Stimulated activated CD8-positive, alpha-beta memory T cell treated with anti-CD3 and anti-CD28 coated beads, Interleukin-4, amount 100 ng/mL, for 1 hour (primary cell): ENCODE measurements at places on chromosomes 1 and 21.

GRCh38 chr1:84940481-84940880 lies 47.5 kb upstream of the LPAR3 start:
- no peak for DNase-seq

DNA sequence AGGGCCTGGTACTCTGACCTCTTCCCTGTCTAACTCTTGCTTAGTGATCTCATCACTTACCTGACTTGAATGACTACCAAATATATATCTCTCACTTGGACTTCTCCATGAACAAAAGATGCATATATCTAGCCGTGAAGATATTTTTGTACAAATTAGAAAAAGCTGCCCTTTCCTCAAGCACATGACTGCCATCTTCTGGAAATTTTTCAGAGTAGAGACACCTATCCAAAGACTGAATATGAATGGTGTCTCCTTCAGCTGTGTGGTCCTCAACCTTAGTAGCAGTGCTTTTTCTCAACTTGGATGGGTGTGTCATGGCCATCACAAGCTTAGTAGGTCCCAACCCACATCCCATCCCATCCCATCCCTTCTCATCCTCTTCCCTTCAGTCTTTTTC lies 142.3 kb downstream of the DNM3 start:
- DNase-seq, result no peak

- DNase-seq, result no peak
These were observed 75.5 kb downstream of the JAK1 start for GRCh38 chr1:64890699-64891447.

DNA sequence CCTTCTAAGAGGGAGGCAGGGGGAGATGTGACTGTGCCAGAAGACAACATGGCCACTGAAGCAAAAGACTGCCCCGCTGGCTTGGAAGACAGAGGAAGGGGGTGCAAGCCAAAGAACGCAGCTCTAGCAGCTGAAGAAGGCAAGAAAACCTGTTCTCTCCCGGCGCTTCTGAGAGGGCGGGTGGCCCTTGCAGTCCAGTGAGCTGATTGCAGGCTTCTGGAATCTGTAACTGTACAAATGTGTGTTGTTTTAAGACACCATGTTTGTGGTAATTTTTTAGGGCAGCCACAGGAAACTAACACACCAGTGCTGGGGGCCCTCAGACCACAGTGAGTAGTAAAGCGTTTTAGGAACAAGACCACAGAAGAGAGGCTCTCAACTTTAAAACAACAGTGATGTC lies 47.0 kb downstream of the CD46 start:
- DNase-seq, result no peak

DNA sequence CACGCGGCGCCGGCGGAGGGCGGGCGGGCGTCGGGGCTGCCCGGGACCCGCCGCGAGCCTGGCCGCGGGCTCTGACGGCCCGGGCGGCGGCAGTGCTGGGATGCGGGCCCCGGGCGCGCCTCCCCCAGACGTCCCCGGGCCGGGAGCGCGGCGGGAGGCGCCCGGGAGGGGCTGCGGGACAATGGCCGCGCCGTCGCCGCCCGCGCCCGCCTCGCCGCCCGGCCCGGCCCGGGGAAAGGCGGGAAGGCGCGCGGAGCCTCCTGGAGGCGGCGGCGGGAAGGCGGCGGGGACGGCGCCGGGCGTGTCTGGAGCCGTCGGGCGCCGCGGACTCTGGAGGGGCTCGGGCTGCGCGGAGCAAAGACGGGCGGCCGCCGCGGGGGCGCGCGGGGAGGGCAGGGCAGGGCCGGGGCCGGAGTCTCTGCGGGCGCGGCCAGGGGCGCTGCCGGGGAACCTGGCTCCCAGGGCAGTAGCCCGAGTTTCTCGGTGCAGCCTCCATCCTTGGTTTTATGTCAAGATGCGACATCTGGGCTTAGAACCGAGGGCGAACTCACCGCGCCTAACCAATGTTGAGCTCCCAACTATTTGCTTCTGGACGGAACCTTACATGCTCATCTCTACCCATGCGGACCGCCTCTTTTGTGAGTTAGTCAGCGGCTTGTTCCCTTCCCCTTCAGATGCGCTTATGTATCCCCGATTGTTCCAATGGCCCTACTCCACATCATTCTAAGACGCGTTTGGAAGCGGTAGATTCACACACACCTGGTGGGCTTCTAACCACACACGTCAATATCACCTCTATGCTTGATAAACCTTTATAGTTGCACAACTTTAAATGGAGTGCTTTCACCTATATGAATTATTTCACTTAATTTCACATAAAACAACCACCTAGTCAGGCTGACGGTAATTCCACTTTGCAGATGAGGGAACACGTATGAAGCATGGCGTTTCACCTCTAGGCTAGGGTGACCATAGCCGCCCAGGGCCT lies 651 bp downstream of the ZBTB8A start:
- no peak for DNase-seq

DNA sequence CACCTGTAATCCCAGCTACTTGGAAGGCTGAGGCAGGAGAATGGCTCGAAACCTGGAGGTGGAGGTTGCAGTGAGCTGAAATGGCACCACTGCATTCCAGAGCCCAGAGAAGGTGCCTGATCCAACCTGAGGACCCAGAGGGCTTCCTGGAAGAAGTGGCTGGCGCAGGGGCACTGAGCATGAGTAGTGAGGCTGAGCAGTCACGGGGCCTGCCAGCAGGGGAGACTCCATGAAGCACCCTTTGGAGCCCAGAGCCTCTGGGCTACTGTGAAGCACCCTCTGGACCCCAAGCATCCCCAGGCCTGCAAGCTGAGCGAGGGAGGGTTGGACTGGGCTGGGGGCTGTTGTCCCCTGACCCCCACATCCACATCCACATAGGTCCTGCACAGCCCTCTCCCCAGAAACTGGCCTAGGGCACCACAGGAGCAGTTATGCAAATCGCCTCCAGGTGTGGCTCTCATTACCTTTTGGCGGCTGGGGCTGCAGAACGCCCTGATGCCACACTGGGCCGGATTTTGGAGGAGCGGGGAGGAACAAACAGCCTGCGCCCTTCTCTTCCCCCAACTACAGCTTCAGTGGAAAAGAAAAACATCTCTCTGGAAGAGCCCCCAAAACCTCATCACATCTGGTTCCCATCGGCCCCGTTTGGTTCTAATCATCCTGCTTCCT lies 78.2 kb upstream of the TARDBP start:
- no peak for DNase-seq

GRCh38 chr21:41837756-41838297 lies 41.3 kb downstream of the PRDM15 start:
- DNase-seq, result no peak

- no peak for DNase-seq
These were observed 55.5 kb upstream of the EDN2 start for GRCh38 chr1:41539999-41540398.

GRCh38 chr21:35896060-35896459 lies 164.3 kb downstream of the SETD4 start:
- DNase-seq, result no peak

- DNase-seq, result no peak
These were observed 255.9 kb downstream of the CACNA1E start for GRCh38 chr1:181739214-181739613.

- DNase-seq, result no peak
These were observed 75.6 kb upstream of the KAZN start for GRCh38 chr1:14522926-14523241.

- peak; percentile 64 for DNase-seq
These were observed 13.2 kb upstream of the EPS8L3 start for GRCh38 chr1:109776911-109777310.

GRCh38 chr1:180816132-180816531 lies 96.6 kb upstream of the KIAA1614 start:
- DNase-seq, result no peak

DNA sequence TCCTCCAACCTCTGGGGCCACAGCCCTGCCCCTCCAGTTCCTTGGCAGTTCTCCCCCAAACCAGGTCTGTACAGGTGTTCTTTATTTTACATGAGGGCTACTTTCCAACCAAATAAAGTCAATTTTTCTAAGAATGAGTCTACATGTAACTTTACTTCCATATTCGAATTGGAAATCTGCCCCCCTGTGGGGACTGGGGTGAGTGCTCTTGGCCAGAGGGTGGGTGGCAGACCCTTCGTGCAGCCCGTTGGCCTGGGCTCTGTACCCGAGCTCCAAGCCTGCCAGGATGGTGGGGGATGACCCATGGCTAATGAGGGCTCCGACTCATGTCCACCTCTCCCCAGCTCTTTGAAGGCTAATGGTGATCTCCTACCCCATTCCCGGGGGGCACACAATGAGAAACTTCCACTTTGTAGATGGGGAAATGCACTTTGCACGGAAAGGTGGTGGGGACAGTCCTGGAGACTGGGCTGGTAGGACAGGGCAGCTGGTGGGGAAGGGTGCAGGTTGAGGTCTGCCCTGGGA lies 589 bp upstream of the CATSPER4 start:
- DNase-seq, result no peak

DNA sequence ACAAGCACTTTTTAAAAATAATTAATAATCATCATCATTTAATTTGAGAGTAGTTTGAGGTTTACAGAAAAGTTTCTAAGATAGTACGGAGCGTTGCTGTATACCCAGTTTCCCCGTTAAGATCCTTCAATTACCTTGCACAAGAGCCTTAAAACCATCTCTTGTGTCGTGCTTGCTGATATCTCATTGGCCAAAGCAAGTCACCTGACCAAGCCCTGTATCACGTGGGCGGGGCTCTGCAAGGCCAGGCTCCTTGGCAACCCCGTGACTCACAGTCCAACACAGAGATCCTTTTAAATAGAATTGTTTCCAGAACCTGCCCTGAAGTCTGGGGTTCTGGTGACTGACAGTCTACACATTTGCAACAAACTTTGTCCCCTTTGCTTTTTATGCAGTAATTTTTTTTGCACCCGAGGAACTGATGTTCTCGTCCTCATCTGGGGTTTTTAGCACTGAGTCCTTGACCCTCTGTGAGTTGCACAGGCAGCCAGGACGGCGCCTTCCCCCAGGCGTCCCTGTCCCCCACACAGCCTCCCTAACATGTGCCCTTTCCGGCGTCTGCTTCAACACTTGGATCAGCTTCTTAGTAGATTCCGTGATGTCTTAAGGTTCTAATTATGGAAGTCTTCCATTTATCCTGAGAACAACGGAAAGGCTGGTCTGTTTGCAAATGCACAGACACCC lies 183.3 kb upstream of the TMEM51 start:
- DNase-seq, result no peak

DNA sequence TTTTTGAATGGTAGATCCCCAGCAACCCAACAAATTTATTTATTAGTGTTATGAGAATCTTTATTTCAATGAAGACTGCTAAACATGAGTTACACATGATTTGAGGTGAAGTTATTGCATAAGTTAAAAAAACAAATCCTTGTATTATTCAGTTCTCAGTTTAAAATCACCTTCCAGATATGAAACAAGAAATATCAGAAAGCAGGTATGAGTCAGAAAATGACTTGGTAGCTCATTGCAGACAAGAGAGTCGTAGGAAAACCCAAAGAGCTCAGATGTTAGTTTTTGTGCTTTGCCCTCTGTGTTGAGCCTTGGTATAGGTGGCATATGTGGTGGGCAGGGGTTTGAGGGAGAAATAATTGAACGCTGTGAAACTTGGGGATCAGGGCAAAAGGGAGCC lies 339.4 kb downstream of the BRINP3 start:
- DNase-seq, result no peak

DNA sequence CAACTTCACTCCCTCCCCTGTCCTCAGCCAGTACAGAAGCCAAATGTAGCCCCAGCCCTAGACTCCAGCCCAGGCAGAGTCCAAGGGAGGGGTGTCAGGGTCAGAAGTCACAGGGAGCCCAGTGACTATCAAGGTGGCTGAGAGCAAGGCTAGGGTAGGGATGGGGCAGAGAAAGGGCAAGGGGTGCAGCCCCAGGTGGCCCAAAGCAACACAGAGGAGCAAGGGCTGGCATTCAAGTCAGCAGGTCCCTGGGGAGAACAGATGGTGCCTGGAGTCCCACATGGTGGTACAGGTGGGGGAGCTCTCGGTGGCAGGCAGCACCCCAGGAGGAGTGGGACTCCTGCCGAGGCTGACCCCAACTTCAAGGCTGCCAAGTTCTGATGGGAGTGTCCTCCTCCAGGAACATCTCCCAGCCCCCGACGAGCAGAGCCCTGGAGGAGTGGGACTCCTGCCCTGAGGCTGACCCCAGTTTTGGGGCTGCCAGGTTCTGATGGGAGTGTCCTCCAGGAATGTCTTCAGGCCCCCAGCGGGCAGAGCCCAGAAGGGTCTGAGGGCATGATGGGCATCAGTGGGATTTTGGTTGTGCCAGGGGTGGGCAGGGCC lies 3.7 kb upstream of the DVL1 start:
- DNase-seq, result no peak

DNA sequence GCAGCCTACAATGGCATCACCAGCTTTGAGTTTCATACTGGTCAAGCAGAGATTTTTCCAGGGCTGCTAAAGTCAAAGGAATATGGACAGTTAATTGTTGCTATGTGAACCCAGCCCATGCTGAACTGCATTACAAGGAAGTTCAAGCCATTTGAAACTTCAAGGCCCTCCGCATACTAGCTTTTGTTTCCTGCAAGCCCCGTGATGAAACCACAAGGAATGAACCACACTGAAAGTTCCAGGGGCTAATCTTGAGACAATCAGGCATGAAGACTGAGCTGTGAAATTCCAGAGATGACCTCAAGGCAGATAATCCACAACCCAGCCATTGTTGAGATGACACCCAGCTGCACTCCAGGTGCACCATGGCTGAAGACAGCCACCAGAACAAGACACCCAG lies 180.8 kb downstream of the C1orf21 start:
- no peak for DNase-seq

DNA sequence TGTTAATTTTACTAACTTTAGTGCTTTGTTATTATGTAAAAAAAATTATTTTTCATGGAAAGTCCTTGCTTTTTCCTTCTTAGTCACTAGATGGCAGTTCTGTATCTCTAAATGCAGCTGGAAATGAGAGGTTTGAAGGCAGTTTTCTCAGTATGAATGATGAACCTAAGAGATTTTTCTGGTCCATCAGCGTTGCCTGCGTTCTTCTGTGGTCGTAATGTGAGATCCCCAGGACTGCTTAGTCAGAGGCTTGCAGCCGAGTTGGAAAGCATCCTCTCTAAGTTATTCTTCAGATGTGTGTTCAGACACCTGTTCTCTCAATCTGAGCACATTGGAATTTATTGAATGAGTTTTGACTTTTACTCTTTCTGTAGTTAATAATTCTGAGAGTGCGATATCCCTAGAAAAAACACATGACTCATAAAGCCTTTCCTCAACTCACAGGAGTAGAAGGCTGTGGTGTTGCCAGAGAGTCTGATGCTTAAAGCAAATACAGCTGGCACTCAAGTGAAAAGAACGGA lies 99.3 kb downstream of the FMN2 start:
- no peak for DNase-seq

DNA sequence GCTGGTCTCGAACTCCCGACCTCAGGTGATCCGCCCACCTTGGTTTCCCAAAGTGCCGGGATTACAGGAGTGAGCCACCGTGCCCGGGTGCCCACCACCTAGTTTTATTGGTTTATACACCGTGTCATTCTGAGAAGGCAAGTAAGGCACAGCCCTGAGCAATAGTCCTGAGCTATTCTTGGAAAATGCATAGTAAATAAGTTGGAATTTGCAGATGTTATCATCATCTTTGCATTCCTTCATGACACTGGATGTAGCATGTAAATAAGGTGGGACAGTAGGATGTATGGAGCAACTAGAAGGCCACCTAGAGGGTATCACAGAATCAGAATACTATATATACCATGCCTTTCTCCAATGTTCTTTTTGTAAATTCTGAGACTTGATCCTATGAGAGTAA lies 11.0 kb downstream of the TOR1AIP2 start:
- DNase-seq, result no peak
